Foreskin melanocyte (primary cell): ENCODE measurements at places on chromosomes 13 and 19.

- no peak for DNase-seq
Observed at GRCh38 chr19:10514211-10515145, 2.8 kb downstream of the S1PR5 start.

- DNase-seq = peak; percentile 19
Observed at GRCh38 chr13:20090349-20090748, 70.5 kb downstream of the GJA3 start.

- peak; percentile 81 for DNase-seq
Observed at GRCh38 chr13:46577696-46578589, 25.0 kb downstream of the LRCH1 start.

DNA sequence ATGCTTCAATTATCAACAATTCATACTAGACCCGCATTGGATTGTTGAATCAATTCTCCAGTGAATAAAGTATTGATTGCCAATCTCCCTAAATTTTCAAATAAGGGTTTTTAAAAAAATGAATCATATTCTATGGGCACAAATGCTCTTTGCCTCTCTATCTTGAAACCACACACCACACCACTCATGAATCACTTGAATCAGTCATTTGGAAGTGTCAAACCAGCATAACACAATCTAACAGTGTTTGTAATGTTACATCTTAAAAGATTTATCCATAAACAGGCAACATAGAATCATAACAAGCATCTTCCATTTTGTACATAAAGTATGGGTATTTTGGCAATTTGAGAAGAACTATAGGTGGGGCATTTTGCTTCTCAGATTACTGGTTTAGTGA, 219.5 kb upstream of the MIR17HG start:
- DNase-seq = no peak

- no peak for DNase-seq
Observed at GRCh38 chr13:37878496-37878895, 8.9 kb upstream of the TRPC4 start.

DNA sequence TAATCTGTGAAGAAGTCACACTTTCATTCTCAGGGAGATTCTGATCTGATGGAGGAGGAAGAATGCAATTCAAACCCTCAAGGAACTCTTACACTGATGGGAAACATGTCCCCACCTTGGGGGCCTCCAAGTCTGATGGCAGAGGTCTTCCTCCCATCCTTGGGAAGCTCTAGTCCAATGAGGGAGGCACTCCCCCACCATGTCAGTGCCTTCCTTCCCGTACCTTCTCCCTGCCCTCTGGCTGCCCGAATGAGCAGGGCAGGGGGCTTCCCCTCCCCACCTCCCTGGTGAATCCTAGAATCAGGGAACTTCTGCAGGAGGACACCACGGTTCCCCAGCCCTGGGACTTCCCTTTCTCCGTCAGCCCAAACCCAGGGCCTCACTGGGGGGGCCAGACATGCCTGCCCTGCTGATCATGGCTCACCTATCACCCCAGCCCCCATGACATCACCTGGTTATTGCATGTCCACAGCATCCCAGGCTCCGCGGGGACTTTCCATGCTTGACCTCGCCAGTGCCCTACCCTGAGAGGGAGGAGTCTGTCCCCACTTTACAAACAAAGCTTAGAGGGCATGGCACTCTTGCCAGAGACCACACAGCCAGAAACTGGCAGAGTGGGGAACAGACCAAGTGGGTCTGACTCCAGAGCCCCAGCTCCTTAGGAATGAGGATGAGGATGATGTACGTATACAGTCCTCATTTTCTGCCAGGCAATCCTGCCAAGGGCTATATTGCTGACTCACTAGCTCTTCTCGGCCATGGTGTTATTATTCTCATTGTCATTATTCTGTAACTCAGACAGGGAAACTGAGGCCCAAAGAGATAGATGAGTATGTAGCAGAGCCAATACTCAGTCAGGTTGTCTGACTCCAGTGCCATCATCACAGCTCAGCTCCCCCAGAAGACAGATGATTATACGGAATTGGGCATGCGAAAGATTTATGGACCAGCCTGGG, 9.6 kb upstream of the BCL3 start:
- no peak for DNase-seq

GRCh38 chr13:51773515-51773914, 30.4 kb downstream of the DHRS12 start:
- no peak for DNase-seq

GRCh38 chr19:37991841-37992248, 84.8 kb downstream of the SIPA1L3 start:
- no peak for DNase-seq

DNA sequence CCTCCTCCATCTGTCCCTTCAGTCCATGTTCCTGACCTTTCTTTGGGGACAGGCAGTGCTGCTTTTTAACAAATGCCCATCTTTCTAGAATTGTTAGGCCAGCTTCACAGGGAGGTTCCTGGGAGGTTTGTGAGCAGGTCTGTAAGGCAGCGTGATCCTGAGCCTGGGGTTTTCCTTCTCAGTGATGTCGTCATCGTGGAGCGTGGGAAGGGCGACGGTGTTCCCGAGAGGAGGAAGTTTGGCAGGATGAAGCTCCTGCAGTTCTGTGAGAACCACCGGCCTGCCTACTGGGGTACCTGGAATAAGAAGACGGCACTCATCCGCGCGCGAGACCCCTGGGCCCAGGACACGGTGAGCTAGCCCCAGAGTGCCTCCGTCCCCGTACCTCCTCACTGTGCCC, 26.8 kb downstream of the CHAF1A start:
- no peak for DNase-seq

DNA sequence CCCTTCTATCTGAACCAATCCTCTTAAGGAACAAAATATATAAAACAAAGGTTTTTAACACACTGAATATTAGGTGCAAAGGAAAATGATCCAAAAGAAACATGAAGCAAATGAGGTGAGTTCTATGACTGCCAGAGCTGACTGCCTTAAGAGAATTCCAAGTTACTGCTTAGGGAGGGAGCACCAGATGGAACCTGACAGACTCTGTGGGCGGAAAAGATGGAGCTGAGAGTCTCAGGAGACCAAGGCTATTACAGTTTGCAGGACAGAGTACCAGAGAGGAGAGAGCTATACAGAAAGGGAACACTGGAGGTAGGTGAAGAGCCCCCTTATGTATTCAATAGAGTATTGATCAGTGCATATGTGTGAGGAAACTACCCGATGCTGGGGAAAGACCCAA, 87.2 kb downstream of the B3GLCT start:
- DNase-seq = no peak

- no peak for DNase-seq
Observed at GRCh38 chr19:11479898-11480714, 740 bp downstream of the ELAVL3 start.

DNA sequence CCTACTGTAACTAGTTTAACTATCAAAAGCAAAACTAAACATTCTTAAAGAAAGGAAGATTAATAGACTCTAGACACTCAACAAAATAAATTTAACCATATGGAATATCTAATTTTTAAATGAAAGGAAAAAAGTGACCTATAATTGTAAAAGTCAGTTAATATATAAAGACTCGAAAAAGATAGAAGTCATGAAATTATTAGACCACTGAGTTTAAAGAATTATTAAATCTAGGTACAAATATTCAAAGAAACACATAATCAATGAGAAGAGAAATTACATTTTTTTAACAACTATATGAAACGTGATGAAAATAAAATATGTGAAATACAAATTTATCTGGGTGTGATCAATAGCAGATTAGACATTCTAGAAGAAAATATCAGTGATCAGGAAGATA, 706.8 kb upstream of the PCDH20 start:
- no peak for DNase-seq

DNA sequence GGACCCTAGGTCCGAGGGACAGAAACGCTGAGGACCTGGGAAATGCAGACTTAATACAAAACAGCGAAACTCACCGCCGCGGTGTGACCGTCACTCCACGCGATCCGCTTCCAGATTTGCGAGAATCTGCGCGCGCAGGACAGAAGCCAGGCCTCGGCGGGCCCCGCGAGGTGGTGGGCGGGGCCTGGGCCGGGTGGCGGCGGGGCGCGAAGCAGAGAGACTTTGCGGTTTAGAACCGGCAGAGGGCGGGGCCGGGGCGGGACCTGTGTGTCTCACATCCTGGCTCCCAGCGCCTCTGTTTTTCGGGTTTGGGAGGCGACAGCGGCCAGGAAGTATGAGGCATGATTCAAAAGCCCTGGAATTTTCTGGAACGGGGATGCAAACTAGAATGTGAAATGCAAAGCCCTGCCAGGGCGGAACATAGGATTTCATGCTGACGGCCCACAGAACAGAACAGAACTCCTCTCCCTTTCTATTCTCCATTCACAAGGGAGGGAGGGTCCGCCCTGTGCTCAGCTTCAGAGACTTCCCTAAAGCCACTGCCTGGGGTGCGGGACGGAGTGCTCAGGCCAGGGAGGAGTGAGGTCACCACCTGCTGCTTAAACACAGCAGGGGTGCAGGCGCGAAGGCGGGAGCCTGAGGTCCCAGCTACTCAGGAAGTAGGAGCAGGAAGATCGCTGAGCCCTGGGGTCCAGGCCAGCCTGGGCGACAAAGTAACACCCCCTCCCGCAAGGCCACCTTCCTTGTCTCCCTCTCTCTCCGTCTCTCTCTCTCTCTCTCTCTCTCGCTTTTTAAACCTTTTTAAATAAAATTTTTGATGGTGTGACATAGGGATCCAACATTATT, 44.3 kb downstream of the ZNF611 start:
- peak; percentile 69 for DNase-seq

- no peak for DNase-seq
Observed at GRCh38 chr19:32176591-32176990, 168.8 kb upstream of the ZNF507 start.

- no peak for DNase-seq
Observed at GRCh38 chr13:34465423-34465922, 476.6 kb upstream of the NBEA start.

- peak; percentile 23 for DNase-seq
Observed at GRCh38 chr13:74575729-74576125, 441.5 kb upstream of the KLF12 start.

GRCh38 chr19:16627193-16627927, 644 bp downstream of the MED26 start:
- DNase-seq = no peak

- DNase-seq = no peak
Observed at GRCh38 chr13:91889641-91890040, 491.2 kb downstream of the GPC5 start.

DNA sequence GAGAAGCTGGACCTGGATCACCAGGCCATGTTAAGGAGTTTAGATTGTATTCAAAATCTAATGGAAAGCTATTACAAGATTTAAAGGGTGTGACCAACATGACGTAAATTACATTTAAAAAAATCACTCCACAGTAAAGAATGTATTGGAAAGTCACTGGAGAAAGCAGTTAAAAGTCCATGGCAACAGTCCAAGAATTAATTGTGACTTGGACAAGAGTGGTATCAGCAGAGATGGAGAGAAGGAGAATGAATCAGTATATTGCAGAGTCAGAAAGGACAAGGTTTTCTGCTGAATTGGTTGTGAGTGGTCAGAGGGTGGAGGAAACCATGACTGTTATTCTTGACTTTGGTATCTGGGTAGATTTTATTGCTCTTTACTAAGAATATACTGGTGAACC, 535.1 kb upstream of the SLITRK1 start:
- DNase-seq = no peak

DNA sequence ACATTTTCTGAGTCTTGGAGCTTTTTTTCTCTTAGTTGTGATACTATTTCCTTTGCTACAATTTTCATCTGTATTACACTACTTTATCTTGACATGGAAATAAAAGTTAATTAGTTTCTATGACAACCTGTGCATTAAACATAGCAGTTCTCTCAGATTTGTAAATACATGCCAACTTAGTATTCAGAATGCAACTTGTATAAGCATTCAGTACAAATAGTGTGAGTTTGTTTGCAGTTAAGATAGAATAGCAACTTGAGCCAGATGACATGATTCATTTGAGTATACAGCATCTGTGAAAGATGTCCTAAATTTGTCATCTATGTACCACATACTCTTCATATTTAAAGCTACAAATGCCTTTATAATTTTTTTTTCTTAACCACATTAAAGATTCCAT, 98.1 kb downstream of the DACH1 start:
- no peak for DNase-seq

DNA sequence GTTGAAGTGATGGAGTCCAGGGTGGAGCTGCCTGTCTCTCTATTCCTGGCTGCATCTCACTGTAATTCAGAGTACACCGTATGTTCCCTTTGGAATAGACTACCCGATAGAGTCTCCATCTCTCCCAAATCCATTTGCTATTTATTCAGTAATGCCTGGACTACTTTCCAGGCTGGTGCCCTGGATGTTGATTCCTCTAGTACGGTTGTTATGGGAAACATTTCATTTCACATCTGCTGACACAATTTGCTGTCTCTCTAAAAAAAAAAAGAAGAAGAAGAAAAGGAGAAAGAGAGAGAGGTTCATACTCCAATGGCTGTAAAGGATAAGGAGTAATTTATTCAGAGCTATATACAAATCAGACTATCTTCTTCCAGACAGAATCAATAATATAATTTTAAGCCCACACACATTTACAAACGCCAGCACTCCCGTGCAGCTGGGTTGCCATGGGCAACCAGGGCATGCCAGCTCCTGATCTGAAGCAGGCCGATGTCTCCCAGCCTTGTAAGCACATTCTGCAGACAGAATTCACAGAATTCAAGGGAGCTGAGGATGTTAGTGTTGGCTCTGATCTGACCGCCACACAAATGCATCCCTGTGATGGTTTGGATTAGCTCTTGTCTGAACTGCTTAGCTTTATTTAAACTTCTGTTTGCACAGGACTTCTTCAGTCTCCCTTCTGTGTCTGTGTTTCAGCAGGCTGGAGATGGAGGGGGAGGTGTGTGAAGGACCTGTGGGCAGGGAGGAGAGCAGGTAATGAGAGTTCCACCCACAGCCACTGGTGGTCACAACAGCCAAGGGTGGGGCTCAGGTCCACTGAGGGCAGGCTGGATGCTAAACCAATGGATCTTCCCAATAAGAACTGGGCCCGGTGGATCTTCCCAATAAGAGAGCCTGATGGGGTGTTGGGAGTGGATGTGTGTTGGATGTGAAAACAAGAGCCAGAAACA, 66.0 kb downstream of the TEX26 start:
- DNase-seq = no peak

GRCh38 chr13:102873653-102874052, 27.8 kb downstream of the ERCC5 start:
- no peak for DNase-seq

DNA sequence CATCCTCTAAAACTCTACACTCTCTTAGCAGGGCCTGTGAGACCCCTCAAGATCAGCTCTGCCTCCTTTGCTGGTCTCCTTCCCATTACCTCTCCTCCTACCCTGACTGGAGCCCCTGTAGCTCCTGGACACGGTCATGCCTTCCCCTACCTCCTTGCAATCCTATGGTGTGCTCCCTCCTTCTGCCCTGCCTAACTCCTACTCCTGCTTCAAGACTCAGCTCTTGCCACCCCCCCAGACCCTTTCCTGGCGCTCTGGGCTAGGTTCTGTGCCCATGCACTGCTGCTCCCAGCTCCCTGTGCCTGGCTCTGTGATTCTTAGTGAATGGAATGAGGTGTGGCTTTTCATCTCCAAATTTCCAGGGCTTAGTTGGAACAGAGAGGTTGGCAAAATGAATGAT, 28.0 kb upstream of the TPTE2 start:
- no peak for DNase-seq

- DNase-seq = no peak
Observed at GRCh38 chr13:43758834-43759233, 27.9 kb downstream of the ENOX1 start.

- DNase-seq = no peak
Observed at GRCh38 chr19:35247526-35248309, 1.1 kb upstream of the LSR start.
